Small intestine (tissue), 16 donors: ENCODE measurements at places on chromosomes 7 and 10. TPM values are rescaled to one million over a fixed set of nuclear protein-coding genes. Genes with fewer than 3 reads are reported as not detected.

DNA sequence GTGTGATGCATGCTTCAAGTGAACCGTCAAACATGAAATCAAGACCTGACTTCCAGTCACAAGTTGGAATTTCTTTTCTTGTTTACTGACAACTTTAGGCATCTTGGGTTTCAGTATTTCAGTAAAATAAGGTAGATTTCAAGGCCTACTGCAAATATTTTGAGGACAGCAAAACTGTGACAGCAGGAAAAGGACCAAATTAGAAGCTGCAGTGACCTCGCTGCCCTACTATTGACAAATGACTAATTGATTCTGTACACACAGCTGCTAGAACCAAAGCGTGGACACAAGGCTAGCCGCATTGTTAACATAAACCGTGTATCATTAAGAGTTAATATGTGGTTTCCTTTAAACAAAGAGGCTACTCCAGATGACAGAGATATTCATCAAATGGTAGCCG lies 105.7 kb upstream of the SEC61G start:
- no peak for DNase-seq

DNA sequence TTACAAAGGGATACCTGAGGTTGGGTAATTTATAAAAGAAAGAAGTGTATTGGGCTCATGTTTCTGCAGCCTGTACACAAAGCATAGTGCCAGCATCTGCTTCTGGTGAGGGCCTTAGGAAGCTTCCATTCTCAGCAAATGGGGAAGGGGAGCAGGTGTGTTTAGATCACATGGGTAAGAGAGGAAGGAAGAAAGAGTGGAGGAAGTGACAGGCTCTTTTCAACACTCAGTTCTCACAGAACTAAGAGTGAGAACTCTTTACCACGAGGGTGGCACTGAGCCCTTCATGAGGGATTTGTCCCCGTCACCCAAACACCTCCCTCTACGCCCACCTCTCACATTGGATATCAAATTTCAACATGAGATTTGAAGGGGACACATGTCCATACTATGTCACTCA lies 506 bp upstream of the FAM170B start:
- no peak for DNase-seq

- DNase-seq = no peak
These were observed 70.4 kb upstream of the AOAH start for GRCh38 chr7:36794689-36795088.

- peak; percentile 34 for DNase-seq
These were observed 1214.1 kb downstream of the SORCS1 start for GRCh38 chr10:105950410-105950809.

GRCh38 chr7:158054081-158054480 lies 533.5 kb downstream of the PTPRN2 start:
- no peak for DNase-seq

GRCh38 chr10:71486484-71487114 lies 89.9 kb downstream of the CDH23 start:
- DNase-seq = peak; percentile 25

DNA sequence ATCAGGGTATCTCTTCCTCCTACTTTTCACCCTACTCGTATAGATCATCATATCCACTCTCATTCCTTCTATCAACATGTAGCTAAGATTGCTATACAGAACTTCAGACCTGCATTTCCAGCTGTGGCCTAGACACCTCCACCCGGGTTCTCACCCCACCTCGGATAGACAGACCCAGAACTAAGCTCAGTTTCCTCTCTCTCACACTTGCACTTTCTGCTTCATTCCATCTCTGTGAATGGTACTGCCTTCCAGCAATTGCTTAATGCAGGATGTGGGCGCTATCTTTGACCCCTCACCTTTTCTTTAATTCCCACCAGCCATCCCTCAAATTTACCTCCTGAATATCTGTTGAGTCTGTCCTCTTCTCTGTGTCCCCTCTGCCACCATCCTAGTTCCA lies 35.7 kb downstream of the AGK start:
- DNase-seq = no peak

- DNase-seq = no peak
These were observed 18.4 kb upstream of the TBRG4 start for GRCh38 chr7:45129906-45130305.

DNA sequence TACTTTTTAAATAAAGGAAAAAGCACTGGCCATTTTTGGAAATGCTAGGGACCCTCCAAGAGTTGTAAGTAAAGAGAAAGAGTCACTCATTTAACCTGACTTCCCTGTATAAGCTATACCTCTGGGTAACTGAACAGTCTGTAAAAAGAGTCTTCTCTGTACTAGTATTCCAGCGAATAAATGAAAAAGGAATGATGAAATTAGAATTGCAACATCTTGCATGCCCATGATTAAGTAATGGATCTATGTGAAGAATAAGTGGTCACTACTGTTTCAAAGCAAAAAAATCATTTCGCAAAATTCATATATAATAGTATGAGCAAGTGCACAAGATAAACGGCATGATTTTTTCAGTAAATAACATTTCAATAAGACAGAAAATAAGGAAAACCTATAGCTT lies 116.8 kb downstream of the ZFAND4 start:
- DNase-seq = no peak

DNA sequence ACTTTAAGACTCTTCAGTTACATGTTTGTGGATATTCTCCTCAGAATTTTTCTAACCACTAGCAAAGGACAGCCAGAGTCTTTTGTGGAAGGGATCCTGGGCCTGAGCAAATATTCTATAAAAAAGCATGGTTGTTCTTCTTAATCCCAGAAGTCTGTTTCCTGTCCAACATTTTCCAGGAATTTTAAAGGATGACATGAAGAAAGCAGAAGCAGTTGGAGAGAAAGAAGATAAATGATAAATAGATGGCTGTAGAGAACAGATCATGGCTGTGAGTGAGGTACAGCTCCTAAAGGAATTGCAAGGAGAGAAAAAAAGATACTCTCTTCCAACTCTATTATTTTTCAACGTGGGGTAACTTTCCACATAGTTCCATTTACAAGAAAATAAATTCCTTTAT lies 91.8 kb upstream of the STEAP4 start:
- DNase-seq = no peak

DNA sequence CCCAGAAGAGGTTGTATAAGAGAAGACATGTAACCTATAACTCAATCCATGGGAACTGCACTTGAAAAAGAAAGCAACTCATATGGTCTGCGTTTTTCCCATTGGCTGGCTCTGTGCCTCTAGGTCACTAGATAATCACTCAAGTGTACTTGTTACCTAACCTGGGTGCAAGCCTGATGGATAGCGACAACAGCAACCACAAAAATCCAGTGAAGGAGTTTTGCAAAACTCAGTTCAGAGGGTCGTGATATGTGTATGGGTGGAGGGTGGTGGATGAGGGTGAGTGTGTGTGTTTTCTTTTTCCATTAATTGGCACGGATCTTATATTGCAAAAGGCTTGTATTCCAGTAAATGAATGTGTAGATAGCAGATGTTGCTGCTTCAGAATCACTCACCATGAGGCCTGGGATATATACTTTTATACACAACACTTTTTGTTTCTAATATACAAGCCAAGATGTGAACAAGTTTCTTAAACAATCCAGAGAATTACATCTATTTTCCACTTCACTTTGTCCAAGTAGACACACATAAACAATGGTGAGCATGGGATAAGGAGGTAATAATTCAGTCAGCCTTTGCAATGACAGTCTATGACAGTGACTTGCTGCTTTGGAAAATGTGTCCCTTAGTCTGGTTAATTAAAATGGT lies 286.9 kb upstream of the DKK1 start:
- DNase-seq = no peak

- no peak for DNase-seq
These were observed 597.6 kb downstream of the PARD3 start for GRCh38 chr10:34217524-34217923.

DNA sequence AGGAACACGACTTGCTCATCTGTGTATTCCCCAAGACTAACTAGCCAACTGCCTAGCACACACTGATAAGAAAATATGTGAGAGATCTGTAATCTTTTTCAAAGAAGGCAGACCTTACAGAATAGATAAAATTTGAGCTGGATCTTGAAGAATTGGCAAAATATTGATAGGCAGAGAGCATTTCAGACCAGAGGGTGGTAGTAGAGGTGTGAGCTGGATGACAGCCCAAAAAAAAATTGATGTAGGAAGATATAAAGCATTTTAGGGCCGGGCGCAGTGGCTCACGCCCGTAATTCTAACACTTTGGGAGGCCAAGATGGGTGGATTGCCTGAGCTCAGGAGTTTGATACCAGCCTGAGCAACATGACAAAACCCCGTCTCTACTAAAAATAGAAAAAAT lies 1.2 kb upstream of the ZNF746 start:
- no peak for DNase-seq

DNA sequence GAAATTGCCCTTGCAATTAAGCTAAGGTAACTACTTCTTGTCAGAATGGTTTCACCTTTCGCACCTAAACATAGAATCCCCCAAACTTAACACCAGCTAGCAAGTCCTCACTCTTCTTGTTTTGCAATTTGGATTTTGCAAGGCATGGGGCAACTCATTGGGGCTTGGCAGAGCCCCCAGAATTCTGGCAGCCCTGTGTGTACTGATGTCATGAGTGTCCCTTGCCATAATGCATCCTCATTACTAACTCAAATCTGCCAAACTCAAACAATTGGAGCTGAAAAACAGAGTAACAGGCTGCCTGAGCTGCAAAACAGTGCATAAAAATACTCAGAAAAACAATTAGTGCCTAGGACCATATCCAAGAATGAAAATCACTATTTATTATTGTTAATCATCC lies 7.9 kb upstream of the XPNPEP1 start:
- no peak for DNase-seq

- no peak for DNase-seq
These were observed 9.8 kb downstream of the AGBL3 start for GRCh38 chr7:134996097-134996550.

DNA sequence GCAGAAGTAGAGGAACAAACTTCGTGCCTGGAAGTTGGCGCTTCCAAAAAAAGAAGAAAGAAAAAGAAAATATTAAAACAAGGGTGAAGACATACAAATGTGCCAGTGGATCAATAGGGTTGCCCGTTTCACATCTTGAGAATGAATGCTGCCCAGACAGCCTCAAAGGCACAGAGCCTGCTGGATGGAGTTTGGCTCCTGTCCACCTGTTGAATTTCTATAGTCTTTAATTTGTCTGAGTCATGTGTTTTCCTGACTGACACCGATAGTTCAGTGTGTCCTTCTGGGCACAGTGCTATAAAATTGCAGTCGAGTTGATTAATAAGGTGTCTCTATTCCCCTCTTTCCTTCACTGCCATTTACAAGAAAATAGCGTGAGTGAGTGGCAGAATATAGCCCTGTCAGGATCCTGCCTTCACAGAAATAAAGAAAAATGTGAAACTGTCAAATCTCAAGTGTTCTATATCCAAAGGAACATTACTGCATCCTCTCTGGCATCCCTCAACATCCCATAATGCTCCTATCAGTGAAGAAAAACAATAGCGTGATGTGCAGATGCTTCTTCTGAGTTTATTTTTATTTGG lies 471.3 kb upstream of the AUTS2 start:
- DNase-seq = no peak

DNA sequence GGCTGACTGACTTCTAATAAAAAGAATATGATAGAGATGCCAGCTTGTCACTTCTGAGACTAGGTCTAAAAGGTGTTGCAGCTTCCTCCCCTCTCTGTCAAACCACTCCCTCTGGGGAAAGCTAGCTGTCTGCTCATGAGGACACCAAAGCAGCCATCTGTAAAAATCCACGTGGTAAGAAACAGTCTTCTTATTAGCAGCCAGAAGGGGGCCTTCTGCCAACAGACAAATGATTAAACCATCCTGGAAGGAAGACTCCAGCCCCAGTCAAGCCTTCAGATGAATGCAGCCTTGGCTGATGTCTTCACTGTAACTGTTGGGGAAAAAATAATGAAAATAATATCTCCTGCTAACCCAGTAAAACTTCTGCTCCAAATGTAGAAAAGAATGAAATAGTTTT lies 41.9 kb upstream of the DAGLB start:
- DNase-seq = no peak

GRCh38 chr7:47485640-47486435 lies 96.1 kb downstream of the TNS3 start:
- DNase-seq = peak; percentile 98

DNA sequence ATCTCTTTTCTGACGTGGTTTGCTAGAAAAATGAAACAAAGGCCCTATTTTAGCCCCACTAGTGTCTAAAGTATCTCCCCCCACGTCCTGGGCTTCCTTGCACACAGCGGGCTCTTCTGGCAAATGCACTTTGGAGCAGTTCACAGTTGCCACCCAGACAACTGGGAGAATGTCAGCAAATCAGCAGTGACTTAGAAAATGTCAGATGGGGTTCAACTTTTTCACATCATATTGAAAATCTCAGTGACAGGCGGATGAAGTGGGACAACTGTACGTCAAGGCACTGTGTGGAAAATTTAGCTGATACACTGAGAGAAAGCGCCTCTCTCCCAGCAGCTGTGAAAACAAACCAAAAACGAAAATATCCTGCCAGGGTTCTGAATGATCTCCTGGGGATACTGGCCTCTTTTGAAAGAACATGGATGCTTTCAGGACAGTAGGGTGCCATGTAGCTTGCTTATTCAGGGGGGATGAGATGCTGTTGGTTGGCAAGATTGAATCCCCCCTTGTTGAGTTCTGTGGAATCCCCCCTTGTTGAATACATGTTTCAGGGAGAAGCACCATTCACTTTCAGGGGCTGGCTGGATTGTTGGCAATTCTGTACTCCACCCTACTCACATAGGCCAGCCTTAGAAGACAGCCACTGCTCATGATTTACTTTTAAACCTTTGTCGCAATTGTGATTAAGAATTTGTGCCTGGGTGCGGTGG lies 372.8 kb upstream of the CELF2 start:
- no peak for DNase-seq

GRCh38 chr10:125633517-125633999 lies 49.4 kb downstream of the TEX36 start:
- DNase-seq = no peak

DNA sequence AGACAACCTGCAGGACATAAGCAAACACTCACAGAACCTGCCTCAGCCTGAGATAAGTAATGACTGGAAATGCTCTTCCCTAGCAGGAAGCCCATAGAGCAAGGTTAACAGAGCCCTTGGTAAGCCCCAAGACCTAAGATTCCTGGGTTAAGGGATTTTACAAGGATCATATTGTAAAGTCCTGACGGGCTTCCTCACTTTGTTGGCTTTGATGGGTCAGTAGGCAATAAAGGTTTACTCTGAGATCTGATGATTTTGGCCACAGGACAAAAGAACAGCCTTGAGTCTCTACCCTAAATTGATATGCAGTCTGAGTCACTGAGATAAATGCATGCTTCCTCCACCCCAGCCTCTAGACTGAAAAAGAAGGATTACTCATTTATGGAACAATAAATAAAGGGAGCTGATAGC lies 270.8 kb downstream of the HTR7 start:
- DNase-seq = no peak

SSMEM1 gene
- not detected for polyA plus RNA-seq

TAC1 gene
- polyA plus RNA-seq = not detected

RADIL gene
- polyA plus RNA-seq = 1.6 TPM

OR2A5 gene
- polyA plus RNA-seq = not detected
